ENCODE measurements at places on chromosomes 2 and 18.

- DNase-seq: peak; percentile 21
Measured at GRCh38 chr18:23069481-23069880, 65.8 kb upstream of the CABLES1 start.

DNA sequence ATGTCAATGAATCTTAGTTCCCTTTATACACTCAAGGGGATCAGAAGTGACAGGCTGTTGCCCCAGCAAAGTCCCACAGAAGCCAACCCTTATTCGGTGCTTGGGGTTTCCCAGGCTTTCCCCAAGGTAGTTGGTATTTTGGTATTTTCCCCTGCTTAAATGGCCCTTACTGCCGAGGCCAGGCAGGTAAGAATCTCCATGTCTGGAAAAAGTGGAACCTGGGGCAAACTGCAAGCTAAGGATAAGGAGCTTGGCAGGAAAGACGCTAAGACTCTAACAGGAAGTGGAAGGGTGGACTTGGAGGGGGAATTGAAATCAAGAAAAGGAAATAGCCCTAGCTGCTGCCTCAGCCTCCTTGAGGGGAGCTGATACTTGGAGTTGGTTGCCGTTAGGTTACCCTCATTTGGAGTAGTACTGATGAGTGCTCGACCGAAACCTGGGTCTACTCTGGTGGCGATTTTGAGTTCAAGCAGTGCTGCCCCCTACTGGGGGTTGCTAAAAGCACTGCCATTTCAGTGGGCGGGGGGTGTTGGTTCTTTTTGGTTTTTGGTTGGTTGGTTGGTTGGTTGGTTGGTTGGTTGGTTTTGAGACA is 3.3 kb upstream of the GPBAR1 start:
- peak; percentile 86 for DNase-seq

DNA sequence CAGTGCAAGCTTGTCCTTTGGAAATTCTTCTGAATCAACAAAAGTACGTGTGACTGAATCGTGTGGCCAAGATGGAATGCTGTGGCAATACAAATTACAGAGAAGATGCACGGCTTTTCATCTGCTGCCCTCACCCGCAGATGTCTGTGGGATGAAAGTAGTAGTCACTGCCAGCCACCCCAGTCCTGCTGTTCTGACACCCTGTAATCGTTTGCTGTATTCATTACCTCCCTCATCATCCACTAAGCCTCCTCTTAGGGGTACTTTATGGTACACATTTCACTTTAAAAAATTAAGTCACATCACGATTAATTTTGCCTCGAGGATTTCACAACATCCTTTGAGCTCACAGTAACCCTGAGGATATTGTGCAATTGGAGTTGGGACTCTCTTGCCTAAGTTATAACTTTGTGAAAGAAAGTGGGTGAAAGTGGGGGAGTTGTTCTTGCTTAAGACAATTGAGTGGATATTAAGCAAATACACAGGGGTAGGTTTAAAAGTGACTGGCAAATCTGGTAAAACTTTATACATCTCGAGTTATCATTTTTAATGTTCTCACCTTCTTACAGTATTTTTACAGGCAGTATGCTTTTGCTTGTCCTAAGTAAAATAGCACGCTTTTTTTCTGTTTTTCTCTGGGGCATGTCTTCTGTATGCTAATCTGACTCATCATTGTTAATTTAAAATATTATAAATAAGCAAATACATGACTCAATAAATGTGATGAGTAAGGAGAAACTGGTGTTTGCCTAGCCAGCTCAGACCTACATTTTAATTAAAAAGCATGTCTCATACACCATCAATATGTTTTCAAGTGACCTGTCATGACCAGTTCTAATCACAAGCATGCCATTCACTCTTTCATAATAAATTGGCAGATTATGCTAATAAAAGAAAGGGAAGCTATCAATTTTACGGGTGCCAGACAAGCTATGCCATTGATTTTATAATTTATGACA is 680.9 kb downstream of the IRS1 start:
- DNase-seq: no peak

DNA sequence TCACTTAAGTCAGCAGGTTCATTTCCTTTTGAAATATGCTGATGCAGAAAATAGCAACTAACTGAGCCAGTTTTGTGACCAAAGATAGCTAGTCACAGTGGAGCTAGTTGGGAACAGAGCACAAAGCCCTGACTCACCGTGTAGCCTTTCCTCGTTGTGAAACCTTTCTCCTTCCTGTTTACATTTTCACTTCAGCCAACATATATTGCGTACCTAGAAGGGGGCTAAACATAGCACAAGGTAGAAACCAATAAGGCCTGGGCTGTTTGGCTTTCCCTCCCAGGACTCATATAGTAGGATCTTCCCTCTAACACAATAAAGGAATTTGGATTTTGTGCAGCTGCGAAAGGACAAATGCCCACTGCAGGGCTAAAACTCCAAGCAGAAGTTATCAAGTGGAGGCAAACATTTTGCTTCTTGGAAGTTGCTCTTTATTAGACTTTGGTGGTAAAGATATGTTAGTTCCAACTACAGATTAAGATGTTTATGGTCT is 24.5 kb upstream of the LPIN2 start:
- no peak for DNase-seq
